ENCODE measurements at places on chromosomes 6 and 20.

- DNase-seq: no peak
Observed at GRCh38 chr6:137240168-137240567, 21.0 kb upstream of the IFNGR1 start.

DNA sequence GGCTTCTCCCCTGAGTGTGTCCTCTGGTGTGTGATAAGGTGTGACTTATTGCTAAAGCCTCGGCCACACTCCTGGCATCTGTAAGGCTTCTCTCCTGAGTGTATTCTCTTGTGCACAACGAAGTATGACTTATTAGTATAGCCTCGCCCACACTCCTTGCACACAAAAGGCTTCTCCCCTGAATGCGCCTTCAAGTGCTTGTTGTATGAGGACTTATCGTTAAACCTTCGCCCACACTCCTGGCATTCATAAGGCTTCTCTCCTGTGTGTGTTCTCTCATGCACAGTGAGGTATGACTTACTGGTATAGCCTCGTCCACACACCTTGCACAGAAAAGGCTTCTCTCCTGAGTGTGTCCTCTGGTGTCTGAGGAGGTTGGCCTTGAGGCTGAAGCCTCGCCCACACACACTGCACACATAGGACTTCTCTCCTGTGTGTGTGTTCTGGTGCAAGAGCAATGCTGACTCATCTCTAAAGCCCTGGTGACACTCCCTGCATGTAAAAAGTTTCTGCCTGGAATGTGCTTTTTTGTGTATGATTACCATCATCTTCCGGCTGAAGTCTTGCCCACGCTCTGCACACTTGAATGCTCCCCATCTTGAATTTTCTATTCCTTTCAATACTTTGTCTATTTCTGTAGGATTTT, 20.4 kb downstream of the ZNF337 start:
- no peak for DNase-seq

GRCh38 chr20:19583532-19584175, 174.4 kb upstream of the RIN2 start:
- peak; percentile 31 for DNase-seq

GRCh38 chr6:43746613-43747102, 23.4 kb upstream of the VEGFA start:
- DNase-seq: no peak

- no peak for DNase-seq
Observed at GRCh38 chr20:47809161-47809960, 24.1 kb upstream of the SULF2 start.

DNA sequence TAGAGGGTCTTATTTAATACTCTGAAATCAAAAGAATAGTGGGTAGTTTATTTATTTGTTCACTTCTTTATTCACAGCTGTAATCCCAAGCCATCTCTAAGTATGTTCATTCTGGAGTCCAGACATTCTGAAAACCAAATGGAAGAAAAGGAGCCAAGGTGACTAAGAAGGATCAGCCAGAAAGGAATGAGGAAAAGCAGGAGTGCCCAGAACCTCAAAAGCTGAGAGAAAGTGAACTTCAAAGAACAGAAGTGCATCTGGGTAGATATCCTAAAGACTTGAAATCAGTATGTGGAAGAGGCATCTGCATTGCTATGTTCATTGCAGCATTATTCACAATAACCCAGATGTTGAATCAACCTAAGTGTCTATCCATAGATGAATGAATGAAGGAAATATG, 94.8 kb downstream of the VIP start:
- no peak for DNase-seq

DNA sequence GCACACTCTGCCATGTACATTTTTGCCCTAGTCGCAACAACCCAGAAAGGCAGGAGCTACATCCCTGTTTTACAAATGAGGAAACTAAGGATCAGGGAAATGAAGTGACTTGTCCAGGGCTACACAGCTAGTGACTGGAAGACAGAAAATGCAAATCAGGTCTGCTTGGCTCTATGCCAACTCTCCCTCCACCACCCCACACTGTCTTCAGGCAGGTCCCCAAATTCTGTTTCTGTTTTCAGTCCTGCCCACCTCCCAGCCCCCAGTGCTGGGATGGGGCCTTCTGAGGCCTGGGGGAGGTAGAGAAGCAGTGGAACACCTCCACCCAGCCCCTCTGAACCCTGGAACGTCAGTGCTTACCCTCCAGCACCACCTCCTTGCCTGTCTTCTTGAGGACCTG, 5.1 kb downstream of the SNTA1 start:
- no peak for DNase-seq

DNA sequence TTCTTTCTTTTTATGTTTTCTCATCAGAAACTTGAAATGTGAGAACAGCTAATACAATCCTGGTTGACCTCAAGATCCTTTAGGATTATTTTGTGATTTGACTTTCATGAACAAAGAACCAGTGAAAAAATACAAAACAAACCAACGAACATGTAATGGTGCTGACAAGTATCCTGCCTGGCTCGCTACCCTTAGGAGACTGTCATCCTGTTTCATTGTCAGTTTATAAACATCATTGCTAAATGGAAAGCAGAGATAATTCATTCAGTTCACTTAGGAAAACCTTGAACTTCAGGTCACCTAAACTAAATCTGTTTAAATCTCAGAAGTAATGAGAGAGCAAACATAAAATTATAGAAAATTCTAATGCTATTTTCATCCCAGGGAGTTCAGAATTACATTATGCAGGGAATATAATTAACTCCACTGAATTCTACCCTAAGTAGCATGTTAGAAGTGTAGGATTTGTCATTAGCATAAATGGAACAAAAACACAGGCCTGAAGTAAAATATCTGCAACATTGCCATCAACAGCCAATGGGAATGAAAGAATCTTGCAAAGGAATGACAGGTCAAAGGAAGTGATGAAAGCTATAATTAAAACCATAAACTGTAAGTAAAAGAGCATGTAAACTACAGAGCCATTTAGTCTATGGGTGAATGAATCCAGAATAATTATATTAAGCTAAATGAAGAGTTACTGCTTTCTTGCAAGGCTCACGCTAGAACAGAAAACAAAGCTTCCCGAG, 401.2 kb upstream of the MANEA start:
- no peak for DNase-seq
